ENCODE measurements at places on chromosomes 11 and 22.

DNA sequence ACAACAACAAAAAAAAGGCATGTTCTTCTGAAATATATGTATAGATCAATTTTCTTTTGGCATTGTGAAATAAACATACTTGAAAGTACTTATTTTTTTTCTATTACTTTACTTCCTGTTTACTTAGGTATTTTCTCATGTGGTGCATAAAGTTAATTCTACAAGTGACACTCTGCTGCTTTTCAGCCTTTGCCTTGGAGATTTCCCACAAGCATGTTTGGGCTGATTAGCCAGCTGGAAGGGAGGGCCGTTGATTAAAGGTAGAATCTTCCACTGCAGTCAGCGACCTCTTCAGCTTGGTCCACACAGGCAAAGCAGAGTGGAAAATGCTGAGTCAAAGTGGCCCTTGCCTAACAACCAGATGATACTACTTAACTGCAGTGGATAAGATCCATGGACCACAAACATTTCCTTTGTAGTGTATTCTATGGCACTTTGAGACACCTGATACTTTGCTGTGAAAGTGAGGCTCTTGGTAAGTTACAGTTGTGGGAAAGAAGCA, 176.0 kb downstream of the ARHGAP42 start:
- no peak for DNase-seq

DNA sequence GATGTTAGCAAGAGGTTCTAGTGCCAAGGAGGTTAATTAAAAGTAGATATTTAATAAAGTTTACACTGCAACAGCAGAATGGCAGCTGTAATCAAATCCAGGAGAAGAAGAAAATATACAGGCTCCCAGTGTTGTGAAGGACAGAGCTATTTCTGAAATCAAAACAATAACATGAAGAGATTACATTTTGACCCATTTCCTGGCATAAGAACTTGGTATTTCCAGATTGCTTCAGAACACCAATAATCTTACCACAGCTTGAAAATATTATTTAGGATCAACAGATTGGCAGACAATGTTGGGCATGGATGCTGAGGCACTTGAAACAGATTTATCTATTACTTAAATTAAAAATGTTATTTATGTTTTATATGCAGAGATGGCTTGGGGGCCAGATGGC, 692.5 kb downstream of the KCNA4 start:
- DNase-seq = no peak

- DNase-seq = no peak
These were observed 32.0 kb downstream of the CERK start for GRCh38 chr22:46706060-46706459.

- DNase-seq = no peak
These were observed 6.8 kb upstream of the NEU3 start for GRCh38 chr11:74981888-74982287.

GRCh38 chr22:49965091-49966040, 4.8 kb downstream of the PIM3 start:
- DNase-seq = no peak

GRCh38 chr11:11163236-11163635, 189.8 kb downstream of the CSNK2A3 start:
- DNase-seq = no peak

DNA sequence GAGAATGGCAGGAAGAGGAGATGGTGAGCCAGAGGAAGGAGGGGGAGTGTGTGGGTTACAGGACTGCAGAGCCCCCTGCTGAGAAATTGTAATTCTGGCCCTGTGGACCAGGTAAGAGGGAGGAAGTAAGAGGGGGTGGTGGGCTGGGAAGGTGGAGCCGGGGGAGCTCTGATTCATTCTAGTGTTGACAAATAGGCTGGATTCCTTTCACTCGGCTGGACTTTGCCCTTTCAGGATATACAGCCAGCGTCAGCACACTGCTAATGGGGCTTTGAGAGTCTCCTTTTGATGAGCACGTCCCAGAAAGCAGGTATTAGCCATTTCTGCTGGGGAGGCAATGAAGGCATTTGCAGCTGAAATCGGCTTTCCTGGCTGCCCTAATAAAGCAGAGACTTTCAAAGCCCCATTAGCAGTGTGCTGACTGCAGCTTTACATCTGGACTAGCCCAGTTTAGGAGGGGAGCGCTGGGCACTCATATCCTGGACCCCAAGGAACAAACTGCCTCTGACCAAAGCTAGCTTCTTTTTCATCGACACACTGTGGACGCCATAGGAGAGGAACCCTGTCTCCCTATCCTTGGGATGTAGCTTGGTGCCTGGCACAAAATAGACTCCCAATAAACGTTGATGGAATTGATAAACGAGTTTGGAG, 44.8 kb upstream of the CADM1 start:
- DNase-seq = no peak

DNA sequence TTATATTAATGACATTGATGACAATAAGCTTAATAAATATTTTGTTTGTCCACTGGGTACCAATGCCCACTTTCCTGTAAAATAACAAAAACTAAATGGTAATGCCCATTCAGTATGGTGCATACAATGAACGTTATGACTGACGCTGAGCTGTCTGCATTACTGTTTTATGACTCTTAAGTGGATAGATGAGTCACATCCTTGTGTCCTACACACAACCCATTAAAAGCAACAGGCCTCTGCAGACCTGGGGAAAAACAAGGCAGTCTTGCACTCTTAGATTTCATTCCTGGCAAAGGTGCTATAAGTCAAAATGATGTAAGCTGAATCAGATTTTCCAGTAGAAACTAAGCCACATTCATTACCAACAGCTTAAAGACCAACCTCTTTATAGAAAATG, 176.3 kb upstream of the TMEM45B start:
- no peak for DNase-seq

- no peak for DNase-seq
These were observed 30.1 kb downstream of the HIRA start for GRCh38 chr22:19401483-19401882.

DNA sequence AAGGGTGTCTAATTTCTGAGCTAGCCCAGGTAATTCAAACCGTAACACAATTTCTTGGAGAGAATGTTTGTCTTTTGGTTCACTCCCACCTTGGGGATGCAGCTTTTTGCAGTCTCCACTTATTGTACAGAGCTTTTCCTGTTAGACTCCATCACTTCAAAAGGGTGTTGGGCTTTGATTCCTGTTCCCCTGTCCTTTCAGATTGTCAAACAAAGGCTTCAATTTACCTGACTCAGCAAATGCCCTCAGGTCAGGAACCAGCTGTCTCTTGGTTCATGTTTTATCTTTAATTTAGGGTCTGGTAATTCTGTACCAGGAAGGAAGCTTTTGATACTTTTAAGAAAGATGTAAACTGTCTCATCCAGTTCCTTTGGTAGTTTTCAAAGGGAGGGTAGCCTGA, 880.6 kb downstream of the NTM start:
- no peak for DNase-seq

GRCh38 chr22:44153710-44154109, 27.0 kb upstream of the PARVG start:
- no peak for DNase-seq

GRCh38 chr22:46828323-46828900, 66.0 kb downstream of the TBC1D22A start:
- no peak for DNase-seq

GRCh38 chr11:79117488-79117887, 323.3 kb downstream of the TENM4 start:
- no peak for DNase-seq

DNA sequence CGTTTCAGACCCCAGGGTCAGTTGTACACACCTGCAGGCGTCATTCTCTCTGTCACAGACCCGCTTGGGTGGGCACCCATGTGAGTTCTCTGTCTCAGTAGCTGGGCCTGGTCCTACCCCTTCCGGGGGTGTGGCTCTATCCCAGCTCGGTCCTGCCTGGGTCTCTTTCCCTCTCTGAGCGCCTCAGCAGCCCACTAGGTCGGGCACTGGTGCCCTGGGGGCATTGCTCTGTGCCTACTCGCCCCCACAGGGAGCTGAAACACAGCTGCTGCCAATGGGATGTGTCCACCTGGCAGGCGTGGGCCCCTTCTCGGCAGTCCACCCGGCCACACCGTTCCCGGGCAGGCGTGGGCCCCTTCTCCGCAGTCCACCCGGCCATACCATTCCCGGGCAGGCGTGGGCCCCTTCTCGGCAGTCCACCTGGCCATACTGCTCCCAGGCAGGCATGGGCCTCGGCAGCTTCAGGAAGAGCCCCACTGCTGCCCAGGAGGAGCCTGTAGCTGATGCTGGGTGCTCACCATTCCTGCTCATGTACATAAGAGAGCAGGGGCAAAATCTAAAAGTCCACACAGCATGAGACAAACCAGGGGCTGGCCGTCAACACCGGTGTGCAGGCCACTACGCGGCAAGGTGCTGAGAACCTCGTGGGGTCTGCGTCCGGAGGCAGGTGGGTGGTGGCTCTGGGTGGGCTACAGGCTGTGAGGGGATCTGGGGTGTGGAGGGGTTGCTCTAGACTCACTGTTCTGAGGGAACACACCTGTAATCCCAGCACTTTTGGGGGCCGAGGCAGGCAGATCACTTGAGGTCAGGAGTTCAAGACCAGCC, 12.3 kb downstream of the MLC1 start:
- no peak for DNase-seq

DNA sequence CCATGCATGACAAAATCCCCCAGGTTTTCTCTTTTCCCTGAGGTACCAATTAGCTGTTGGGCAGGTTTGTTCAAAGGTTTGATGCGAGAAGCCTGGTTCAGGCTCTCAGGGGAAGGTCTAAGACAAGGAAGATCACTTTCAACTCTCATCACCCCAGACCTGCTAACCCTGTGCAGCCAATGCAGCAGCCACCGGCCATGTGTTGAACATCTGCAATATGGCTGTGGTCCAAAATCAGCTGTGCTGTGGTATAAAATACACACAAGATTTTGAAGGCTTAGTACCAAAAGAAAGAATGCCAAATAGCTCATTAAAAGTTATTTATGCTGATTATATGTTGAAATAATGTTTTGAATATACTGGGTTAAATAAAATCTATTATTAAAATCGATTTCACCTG, 58.5 kb downstream of the SMCO4 start:
- no peak for DNase-seq

GRCh38 chr22:19576460-19577421, 52.5 kb upstream of the CLDN5 start:
- DNase-seq = peak; percentile 15

DNA sequence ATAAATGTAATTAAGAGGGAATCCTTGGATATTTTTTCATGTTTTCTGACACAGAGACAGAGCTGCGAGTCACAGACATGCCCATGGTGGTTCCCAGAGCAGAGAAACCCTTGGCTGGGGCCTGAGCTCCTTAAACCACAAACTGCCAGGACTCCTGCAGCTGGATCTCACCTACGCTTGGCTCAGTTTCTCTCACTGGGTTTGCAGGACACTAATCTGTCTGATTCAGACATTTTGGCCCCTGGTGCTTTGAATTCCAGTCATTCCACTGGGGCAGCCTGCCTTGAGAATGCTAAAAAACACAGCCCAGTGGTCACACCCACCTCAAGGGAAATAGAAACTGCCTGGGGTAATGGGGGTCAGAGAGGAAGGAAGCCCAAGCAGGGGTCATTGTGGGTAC, 122.6 kb downstream of the CCDC81 start:
- DNase-seq = no peak

DNA sequence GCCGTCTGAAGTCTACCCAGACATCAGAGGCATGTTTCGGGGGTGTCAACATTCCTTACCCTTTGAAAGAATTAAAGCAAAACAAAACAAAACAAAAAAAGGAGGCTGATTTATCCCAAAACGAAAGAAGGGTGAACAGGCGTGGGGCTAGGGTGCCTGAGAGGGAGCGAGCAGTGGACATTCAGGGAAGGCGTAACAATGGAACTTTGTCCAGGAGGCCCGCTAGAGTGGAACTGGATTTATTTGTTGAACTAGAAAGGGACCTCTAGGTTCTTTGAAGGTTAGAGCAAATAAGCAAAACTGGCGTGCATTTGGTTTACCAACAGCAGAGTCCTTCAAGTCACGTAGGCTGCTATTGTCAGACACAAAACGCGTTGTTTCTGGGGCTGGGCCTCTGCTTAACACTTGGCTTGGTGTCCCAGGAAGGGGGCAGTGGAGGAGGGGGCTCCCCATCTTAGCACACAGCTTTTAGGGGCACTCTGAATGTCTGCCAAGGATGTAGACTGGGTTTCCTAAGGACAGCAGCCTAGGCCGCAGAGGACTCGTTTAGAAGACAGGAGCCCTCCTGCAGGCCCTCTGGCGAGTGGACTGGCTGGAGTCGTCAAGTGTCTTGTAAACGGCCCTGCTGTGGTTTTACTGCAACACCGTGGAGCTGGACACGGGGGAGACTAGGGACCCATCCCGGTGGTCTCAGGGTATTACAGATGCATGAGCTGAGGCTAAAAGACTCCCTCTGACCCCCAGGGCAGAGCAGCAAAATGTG, 203.7 kb upstream of the SORL1-AS1 start:
- DNase-seq = no peak

GRCh38 chr11:44257338-44258189, 52.4 kb downstream of the ALX4 start:
- DNase-seq = no peak

DNA sequence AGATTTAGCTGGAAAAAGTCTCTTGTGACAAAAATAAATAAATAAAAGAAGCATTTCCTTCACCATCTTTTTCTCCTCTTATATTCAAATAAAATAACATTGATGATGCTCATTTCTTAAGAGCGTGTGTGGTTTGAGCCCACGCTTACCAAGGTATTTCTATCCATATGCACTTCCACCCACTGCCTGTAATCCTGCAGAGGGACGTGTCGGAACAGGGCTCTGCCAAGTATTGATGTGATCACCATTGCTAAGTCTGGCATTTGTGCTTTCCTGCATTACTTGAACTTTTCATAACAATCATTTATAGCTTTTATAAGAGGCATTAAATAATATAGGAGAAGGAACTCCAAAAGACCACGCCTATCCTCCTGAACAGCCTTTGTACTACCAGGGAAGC, 107.6 kb downstream of the SHANK2 start:
- no peak for DNase-seq

- DNase-seq = no peak
These were observed 12.3 kb downstream of the BACE1 start for GRCh38 chr11:117303646-117304315.

GRCh38 chr11:44605965-44606364, 40.5 kb downstream of the CD82 start:
- no peak for DNase-seq

DNA sequence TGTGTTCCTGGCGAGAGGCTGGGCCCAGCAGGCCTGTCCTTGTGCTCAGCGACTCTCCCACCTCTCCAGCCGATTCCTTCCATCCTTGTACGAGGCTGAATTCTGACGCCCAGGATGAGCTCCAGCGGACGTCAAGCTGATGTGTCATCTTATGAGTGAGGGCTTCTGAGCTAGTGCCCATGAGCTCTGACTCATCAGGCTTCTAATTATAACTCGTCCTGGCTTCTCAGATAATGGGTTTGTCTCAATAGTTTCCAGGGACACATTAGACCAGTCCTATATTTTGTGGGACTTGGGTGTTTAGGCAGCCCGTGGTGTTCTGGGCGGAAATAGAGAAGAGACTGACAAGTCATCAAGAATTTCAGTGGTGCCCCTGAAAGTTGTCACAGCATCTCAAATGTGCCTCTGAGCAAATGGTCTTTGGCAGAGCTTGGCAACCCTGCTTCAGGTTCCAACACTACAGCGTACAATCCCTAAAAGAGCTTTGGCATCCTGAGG, 108.2 kb upstream of the CD44 start:
- no peak for DNase-seq

- DNase-seq = no peak
These were observed 10.2 kb upstream of the ADORA2A start for GRCh38 chr22:24417200-24417599.
